ENCODE measurements at places on chromosomes 6 and 20.

DNA sequence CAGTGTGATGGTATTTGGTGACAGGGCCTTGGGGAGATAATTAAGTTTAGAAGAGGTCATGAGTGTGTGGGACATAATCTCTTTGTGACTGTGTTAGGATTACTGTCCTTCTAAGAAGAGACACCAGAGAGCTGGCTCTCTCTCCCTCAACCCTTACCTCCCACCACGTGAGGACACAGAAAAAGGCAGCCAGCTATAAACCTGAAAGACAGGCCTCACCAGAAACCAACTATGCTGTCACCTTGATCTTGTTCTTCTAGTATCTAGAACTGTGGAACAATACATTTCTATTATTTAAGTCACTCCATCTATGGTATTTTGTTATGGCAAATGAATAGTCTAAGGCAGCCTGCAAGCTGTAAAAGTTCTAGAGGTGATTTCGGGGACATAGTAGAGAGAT, 203.7 kb downstream of the OTOR start:
- DNase-seq = no peak

DNA sequence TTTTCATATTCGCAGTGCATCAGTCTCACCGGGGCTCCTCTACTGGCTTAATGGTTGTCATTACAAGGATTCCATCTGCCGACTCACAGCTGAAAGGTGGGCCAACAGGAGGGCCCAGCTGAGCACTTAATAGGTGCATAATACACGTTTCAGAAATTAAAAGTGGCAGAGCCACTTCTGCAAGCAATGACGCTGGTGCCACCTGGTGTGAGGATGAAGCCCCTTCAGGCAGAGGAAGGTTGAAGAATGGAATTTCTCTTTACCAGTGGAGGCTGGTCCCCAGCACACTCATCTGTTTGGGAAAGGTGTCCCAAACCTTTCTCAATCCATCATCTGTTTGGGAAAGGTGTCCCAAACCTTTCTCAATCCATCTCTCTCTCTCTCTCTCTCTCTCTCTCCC, 8.2 kb upstream of the STMND1 start:
- no peak for DNase-seq

GRCh38 chr6:160101277-160102205, 20.1 kb upstream of the SLC22A1 start:
- DNase-seq = no peak

- peak; percentile 63 for DNase-seq
Observed at GRCh38 chr6:6758915-6759654, 170.6 kb downstream of the LY86 start.

- no peak for DNase-seq
Observed at GRCh38 chr6:35980991-35981645, 43.3 kb downstream of the SLC26A8 start.

- no peak for DNase-seq
Observed at GRCh38 chr20:40869218-40870147, 159.1 kb upstream of the TOP1 start.

DNA sequence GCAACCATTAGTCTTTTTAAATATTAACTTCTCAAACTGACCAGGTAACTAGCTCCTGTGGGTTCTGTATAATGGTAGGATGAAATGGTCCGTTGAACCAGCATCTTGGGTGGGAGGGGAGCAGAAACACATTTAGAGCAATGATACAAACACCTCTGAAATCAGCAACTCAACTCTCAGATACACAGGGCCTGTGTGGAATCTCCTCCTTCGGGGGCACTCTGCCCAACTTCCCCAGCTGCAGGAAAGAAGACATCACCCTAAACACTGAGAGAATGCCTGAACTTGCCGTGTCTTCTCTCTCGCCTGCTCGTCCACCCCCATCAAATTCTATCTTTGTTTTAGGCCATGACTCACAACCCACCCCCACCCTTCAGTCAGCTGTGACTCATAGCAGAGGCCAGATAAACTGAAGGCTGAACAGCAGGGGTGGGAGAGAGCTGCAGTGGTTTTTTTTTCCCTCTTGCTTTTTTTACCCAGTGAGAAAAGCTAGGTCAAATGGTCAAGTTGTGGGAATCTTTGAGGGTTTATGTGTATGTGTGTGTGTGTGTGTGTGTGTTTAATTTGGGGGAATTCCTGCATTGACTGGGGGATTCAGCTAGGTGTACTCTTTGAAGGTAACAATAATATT, 593.4 kb upstream of the JAG1 start:
- DNase-seq = peak; percentile 40

- DNase-seq = no peak
Observed at GRCh38 chr6:71127374-71127773, 161.2 kb upstream of the OGFRL1 start.

DNA sequence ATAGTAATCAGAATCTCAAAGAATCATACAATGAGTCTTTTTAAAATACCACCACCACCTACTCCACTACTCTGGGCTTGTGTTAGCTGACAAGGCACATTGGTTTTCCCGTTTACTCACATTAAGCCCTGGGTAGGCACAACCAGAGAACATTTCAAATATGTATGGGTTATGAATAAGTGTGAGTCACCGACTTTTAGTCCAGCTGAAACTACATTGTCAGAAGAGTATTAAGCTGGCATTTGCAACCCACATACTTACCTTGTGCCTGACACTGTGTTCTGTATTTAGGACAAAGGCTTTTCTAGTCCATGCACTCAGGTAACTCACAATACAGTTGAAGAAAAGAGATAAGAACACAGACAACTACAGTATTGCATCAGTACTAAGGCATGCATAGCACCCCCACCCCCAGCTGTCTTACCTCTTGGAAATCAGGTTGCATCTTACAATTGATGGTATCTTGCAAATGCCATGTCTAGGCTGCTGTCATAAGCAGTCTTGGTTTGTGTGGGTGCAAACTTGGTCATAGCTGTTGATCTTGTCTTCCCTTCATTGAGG, 40.3 kb upstream of the AHI1 start:
- no peak for DNase-seq

DNA sequence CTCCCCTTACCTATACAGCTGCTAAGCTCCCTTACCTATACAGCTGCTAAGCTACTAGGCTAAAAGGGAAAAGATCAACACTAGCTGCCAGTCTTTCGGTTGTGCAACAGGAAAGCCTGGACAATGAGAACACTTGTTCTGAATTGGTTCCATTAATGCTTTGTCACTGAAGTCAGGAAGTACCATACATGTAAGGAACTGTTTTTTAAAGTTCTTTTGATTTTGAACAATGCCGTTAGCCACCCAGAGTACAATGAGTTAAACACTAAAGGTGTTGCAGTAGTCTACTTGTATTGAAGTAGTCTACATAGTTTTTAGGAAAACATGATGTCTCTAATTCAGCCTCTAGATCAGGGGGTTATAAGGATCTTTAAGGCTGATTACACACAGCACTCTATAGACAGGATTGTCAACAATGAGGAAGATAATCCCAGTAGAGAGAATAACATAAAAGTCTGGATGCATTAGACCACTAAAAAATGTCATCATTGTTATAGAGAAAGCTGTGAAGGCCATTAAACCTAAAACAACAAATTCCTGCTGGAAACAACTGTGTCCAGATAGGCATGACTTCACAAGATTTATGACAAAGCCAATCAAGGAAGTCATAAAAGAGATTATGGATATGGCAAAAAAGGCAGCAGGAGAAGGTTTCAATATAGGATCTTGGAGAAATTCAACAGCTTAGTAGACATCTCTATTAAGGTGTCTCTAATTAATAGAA, 306.3 kb downstream of the PHF3 start:
- no peak for DNase-seq

DNA sequence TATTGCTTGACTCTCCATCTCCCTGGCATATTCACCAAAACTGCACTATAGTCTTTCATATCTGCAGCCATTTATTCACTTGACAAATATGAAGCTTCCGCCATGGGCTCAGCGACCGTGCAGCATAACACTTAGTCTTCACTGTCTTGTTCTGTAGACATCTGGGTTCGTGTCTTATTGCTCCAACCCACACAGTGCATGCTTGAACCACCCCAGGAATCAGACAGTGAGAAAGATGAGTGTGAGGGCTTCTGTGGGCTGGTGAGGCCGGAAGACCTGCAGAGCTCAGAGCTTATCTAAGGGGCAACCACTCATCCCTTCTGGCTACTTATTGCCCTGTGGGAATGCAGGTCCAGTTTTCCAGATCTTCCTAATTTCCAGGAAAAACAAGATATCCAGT, 19.9 kb upstream of the FAM50B start:
- DNase-seq = no peak

DNA sequence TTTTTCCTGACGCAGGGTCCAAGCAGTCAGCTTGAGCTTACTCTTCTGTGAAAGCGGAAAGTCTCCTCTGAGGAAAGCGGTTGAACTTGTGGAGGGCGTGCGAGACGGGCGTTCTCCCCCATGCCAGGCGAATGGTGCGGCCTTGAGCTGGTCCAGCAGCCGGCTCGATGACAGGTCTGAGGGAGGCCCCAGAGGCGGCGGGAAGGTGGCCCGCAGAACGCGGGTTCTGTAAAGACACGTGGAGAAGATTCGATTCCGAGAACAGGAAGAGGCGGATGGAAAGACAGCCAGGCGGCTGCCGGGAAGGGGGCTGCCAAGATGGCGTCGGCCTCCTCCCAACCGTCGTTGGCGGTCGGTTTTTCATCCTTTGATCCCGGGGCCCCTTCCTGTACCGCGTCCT, 75.6 kb upstream of the TXNDC5 start:
- no peak for DNase-seq

GRCh38 chr6:53529324-53530036, 15.4 kb downstream of the GCLC start:
- no peak for DNase-seq

- no peak for DNase-seq
Observed at GRCh38 chr6:115573861-115574260, 486.8 kb downstream of the FRK start.

GRCh38 chr6:49038294-49038822, 424.7 kb downstream of the MMUT start:
- no peak for DNase-seq

DNA sequence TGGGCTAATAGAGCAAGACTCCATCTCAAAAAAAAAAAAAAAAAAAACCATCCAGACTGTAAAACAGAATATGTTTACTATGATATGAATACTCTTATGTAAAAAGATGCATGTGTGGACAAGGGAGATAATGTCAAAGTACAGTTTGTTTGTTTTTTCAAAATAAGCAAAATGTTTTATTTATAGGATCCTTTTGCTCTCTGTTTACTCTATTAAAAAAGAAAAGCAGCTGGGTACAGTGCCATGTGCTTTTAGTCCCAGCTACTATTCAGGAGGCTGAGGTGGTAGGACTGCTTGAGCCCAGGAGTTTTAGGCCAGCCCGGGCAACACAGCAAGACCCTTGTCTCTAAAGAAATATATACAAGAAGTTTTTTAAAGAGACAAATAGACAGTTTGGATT, 38.1 kb downstream of the UQCC1 start:
- DNase-seq = no peak

DNA sequence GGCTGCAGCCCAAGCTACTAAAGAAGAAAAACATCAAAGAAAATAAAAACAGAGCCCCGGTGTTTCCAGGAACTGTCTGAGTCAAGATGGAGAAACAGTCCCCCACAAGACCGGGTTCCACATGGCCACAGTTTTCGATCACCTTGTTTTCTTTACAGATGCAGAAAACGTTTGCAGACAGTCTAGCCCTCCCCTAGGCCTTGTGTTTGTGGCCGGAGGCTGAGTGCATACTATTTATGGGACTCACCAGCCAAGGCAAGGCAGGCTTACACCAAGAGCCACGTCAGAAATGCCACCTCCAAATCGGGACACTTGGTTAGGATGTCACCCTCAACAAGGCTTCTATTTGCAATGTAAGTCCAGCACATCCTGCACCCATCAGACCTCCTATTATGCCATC, 97.3 kb downstream of the BMP7 start:
- DNase-seq = no peak

GRCh38 chr6:79421707-79422484, 115.3 kb downstream of the LCA5 start:
- DNase-seq = peak; percentile 88

DNA sequence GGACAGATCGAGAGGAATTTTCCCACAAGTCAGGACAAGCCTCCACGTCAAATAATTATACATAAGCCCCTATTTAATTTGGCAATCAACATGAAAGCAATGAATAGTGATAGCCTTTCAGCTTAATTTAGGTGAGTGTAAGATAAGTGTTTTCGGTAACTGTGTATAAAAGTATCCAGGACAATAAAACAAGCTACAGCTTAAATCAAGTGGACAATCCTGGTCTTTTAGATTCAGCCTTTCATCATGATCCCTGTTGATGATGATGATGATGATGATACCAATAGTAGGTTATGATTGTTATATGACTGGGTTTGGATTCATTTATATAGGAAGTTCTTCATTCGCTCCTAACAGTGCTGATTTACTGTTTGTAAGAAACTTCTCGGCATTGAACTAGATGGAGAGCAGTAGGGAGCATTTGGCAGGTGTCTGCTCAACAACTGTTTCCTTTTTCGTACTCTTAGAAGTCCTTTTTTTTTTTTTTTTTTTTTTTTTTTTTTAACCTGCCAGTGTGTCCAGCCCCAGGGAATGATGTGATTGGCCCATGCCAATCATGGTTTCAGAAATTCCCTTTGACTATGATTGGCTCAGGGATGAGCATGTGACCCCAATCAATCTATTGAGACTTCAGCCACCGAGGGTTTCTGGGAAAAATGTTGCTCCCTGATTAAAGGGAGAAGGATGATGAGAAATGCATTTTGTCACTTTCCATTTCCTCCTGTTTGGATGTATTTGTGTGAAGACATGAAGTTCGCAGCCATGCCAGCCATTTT, 11.3 kb upstream of the RNF182 start:
- DNase-seq = no peak

DNA sequence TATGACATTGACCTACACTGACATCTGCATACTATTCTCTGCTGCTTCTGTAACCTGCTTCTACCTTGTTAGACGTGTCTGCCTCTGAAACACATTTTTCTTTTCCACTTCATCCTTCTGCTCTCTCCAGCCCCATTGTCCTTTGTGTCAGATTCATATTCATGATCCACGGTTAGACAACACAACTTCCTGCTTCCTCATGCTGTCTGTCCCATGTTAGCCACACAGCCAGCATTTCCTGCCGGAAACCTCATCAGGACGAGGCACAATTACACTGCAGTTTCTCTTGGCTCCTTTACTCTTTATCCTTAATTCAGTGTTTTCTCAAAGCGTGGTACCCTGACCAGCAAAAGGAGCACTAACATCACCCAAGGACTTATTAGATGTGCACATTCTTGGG, 150.2 kb downstream of the TBC1D7 start:
- no peak for DNase-seq

GRCh38 chr6:21522143-21522747, 71.3 kb upstream of the SOX4 start:
- DNase-seq = no peak

GRCh38 chr20:61808447-61808846, 257.2 kb downstream of the TAF4 start:
- DNase-seq = peak; percentile 45
